ENCODE measurements at places on chromosomes 16 and 17.

- DNase-seq: no peak
These were observed 12.1 kb upstream of the NLRP1 start for GRCh38 chr17:5596421-5596820.

DNA sequence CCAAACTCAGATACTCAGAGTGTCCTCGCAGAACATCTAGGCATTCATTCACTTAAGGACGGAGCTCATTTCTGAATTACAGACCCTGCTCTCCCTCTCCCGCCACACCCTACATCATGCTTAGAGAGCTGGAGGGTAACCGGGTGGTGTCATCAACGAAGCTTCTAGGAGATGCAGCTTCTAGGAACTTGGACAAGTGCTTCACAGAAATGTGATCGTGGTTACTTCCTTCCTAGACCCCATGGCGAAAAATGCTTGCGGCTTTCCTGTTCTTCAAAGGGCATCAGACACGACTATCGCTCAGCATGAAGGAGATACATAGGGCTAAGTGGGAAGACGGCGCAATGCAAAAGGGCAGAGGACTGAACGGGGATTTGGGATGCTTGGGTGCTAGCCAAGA lies 126.8 kb downstream of the ZFHX3 start:
- DNase-seq: no peak

DNA sequence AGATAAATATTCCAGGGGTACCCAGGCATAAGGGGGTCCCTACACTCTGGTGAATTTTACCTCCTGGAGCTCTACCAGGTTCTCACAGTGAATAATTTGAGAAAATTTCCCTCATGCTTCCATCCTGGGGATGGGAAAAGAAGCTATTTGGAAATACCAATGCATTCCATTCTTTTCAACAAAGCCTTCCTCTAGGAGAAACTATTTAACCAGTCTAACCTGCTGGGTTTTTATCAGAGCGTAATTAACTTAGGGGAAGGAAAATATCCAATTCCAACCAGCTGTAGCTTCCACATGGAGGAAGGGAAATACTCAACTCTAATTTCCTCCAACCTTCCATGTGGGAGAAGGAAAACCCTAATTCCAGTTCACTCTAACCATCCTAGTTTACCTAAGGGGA lies 17.0 kb downstream of the MFSD6L start:
- no peak for DNase-seq

DNA sequence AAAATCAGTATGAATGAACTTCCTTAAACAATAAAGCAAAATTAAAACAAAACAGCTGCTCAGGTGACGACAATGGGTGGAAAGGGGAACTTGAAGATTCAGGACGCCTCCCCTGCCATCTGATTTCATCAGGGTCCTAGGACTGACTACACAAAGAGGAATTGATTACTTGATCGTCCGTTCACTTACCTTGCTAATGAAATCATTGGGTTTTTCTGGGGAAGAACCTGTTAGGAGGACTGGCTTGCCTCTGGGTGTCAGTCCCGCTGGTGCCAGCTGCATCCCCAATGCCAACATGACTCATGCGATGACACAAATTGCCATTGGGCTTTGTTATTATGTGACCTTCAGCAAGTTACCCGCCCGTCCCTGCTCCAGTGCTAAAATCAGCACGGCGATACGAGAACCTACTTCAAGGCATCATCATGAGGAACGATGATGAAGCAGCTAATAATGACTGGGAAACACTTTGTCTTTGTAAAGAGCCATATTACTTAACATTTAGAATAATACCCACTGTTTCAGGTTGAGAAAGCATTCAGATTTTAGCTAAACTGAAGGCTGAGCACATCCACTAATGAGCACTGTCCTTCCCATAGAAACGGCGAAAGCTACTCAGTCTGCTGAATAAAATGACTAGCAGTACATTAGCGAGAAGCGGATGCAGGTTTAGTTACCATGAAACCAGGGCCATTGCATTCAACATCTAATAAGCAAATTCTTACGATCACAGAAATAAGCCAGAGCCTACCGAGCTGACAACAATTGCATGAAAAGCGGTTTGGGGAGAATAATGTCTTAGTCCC lies 139.4 kb downstream of the ZFHX3 start:
- no peak for DNase-seq

DNA sequence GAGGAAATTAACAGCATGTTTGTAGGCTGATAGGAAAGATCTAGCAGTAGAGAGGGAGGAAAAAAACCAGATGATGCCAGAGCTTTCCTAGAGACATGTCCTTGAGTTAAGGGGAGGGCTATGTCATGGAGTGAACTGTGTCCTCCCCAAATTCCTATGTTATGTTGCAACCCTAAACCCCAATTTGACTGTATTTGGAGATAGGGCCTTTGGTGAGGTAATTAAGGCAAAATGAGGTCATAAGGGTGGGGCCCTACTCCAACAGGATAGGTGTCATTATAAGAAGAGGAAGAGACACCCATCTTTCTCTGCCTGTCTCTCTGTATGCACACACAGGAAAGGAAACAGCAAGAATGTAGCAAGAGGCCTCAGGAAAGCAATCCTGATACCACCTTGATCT lies 195.3 kb upstream of the AXIN2 start:
- DNase-seq: no peak

DNA sequence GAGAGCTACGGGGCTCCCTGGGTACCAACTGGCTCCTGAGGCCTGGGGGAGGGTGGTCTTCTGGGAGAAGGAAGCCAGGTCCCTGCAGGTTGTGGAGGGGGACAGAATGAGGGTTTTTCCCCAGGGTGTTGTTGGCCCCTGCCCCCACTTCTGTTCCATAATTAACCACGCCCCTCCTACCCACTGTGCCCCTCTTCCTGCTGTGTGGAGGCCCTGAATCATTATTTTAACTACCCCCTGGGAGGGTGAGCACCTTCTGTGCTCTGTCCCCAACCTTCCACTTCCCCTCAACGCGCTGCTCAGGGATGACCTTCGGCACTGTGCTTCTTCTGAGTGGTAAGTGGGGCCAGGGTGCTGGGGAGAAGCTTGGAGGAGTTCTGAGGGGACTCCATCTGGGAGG lies at the start of gene ITGAD:
ITGAD (plus strand) TSS at position 280 of the 400 bp plus-strand sequence; CDS start at position 306, 26 bp downstream.
- no peak for DNase-seq

DNA sequence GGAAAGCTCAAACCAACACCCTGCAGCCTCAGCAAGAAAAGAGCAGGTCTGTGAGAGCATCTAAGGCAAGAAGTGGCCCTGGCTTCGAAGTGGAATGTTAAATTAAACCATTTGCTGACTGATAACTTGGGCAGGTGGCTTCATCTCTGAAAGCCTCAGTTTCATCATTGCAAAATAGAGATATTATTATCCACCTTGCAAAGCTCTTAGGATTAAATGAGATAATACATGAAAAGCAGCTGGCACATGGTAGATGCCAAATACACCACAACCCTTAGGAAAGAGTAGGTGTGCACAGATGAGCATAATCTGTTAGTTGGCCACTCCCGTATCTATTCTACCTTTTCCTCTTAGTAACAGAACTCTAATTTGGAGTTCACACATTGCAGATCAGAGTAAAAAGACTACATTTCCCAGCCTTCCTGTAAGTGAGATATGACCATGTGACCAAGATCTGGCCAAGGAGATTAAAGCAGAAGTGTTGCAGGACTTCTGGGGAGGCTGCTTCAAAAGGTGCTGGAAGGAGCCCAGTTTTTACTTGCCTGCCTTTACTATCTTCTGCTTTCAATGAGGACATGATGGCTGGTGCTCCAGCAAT lies 288.7 kb downstream of the SOX9 start:
- no peak for DNase-seq

GRCh38 chr17:31926100-31926729 lies 10.6 kb upstream of the SUZ12 start:
- no peak for DNase-seq

DNA sequence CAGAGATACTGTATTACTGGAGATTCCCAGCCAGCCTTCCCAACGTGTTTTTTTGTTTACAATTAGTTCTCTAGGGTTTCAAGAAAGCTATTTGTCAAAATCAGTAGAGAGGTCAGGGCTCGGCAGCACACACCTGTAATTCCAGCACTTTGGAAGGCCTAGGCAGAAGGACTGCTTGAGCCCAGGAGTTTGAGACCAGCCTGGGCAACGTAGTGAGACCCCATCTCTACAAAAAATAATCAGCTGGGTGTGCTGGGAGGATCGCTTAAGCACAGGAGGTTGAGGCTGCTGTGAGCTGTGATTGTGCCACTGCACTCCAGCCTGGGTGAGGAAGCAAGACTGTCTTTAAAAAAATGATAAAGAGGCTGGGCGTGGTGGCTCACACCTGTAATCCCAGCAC lies 19.4 kb downstream of the CBX1 start:
- no peak for DNase-seq

GRCh38 chr16:58518083-58518979 lies 3.0 kb downstream of the SETD6 start:
- no peak for DNase-seq

DNA sequence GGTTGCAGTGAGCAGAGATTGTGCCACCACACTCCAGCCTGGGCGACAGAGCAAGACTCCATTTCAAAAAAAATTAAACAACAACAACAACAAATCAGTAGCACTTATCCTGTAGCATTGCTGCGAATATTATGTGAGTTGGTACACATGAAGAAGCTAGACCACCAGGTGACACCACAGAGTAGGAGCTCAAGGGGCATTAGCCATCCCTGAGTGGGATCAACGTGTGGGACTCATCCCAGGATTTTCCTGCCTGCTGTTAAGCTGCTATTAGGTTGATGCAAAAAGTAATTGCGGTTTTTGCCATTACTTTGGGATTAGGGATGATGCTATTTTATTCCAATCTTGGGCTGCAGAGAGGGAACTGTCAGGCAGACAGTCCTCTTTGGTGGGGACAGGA lies 47.2 kb downstream of the OTOA start:
- DNase-seq: no peak

DNA sequence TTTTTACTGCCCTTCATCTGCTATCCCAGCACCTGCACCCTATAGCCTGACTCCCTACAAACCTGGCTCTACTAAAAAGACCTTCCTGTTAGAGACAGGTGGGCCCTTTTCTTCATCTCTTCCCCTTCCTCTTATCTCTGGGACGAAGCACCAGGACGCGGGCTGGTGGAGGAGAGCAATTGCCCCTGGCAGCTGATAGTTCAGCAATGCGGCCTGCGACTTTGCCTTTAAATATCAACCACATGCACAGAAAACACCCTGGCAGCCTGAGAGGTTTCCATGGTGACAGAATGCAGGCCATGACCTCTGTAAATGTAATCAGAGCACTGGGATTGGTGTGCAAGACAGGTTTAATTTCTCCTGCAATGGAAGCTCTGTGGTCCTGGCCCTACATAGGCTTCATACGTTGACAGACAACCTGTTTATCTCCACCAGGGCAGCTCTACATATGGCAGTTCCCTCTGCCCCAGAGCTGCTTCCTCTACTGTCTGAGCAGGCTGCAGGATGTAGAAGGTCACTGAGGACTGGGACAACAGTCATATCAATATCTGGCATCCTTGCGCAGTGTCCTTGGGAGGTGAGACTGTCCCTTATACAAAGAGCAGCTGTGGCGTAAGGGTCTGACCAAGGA lies 10.0 kb upstream of the SKAP1 start:
- DNase-seq: no peak

GRCh38 chr17:75481194-75482068 lies 25.0 kb downstream of the TMEM94 start:
- no peak for DNase-seq

DNA sequence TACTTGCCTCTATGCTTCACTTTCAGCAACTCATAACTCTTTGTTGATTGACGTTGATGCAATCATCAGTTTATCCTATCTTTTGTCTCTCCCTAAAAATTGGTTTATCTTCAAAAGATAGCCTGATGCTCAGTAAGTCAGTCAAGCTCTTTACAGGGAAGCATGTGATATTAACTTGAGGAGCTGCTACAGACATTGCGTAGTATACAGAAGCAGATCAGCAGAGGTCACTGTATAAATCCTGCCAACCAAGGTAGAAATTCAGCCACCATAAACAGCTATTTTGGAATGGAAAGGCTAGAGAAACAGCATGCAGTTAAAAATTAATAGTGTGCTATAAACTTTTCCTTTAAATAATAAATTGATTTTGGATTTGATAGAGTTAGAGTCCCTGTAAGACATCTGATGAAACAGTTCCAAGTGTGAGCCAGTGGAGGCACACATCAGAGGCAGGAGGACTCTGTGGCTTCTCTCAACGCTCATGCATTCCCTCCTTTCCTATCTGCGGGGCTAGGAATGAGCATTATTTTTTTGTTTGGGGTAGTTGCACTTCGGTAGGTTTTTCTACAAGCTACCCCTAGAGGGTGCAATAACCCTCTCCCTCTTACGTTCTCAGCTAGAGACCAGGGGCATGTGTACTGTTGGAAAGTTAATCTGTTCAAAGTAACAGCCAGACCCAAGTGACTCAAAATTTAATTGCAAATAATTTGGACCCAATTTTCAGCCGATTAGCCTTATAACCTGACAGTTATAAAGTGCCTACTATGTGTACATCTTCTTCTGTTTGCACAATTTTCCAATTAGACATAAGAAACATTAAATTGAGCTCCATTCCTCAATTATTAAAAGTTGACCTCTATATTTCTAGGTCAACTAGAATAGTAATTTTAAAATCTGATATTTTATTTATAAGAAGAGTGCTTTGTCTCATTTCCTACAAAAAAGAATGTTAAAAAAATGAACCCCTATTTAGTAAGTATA lies 647.7 kb upstream of the SOX9 start:
- peak; percentile 14 for DNase-seq

GRCh38 chr16:14364386-14365199 lies 265.5 kb downstream of the PARN start:
- peak; percentile 70 for DNase-seq

DNA sequence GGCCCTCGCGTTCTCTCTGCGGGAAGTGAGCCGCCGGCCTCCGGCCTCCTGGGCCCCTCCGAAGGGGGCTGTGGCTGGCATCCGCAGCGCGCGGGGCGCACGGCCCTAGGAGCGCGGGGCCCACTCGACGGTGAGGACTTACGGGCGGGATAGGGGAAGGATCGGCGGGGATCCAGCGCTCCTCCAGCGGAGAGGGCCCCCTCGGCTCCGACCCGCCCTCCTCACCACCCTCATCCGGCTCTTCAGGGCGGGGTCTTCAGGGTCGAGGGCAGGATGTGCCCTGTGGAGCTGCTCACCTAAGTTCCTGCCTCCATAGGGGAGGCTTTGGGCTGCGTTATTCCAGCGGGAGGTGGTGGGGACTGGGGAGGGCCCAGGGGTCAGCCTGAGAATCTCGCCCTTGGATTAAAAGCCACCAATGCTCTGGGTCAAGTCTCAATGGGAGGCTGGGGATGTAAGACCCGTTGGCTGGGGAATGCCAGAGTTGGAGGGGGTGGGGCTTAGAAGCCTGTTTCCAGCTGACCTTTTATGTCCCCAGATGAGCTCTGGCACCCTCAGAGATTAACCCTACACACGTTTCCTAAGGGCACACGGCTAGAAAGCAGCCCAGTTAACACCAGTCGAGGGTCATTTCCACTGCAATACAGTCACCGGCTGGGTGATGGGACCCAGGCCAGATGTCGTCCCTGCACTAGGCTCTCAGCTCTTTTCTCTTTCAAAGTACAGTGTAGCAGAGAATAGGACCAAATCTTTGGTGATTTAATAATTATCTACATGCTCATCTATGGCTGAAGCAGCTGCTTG lies 13.4 kb downstream of the TBX2 start:
- DNase-seq: no peak
